ENCODE measurements at places on chromosomes 4 and X.
A peak's percentile ranks its signal among the peaks of the same experiment; 100 is the strongest.

- no peak for DNase-seq
Measured at GRCh38 chrX:12872741-12873140, 5.9 kb downstream of the TLR7 start.

DNA sequence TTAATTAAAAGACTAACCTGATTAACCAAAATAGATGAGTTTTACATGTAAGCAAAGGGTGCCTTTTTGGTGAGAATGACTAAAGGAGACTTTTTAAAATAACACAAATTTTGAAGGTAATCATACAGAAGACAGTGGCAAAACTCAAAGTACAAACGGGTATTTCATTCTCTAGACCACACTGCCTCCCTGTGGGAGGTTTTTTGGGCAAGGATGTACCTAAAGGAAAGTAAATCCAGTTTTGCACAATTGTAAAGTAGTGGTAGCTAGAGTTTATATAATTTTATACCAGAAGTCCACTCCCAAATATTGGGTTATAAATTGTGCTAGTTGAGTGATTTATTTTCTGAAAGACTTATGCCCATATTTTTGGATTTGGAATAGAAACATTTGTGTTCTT lies 201.0 kb downstream of the PAPSS1 start:
- DNase-seq, result no peak

- DNase-seq, result no peak
Measured at GRCh38 chr4:121070696-121071639, 1.4 kb downstream of the NDNF start.

GRCh38 chrX:154409222-154409871 lies at the start of gene DNASE1L1:
TSS of gene DNASE1L1 (minus strand) at chrX:154409254. CDS start at chrX:154405568, 3,686 bp downstream.
- DNase-seq, result no peak

GRCh38 chr4:2510351-2511259 lies 25.8 kb upstream of the FAM193A start:
- no peak for DNase-seq

DNA sequence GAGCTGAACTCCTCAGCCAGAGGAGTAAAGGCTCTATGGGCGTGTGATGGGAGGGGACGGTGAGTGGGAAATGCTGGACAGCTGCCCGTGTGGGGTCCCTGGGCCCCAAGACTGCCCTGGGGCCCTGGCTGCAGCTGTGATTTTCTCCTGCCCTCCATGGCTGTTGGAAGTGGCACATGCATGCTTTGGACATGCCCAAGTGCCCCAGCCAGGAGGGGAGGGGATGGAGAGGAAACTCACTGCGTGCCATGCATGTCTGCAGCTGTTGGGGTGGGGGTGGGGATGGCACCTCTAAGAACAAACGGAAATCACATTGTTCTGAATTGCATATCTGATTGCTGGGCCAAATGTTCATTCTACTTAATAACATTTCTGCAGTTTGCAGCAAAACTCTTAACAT lies 52.4 kb downstream of the MID2 start:
- DNase-seq, result no peak

- DNase-seq, result no peak
Measured at GRCh38 chr4:87270144-87270543, 49.7 kb upstream of the KLHL8 start.

- no peak for DNase-seq
Measured at GRCh38 chrX:67614423-67614822, 70.6 kb downstream of the AR start.

GRCh38 chr4:32135642-32136041 lies 1415.5 kb downstream of the PCDH7 start:
- no peak for DNase-seq

- no peak for DNase-seq
Measured at GRCh38 chr4:128009428-128009827, 44.2 kb downstream of the ABHD18 start.

GRCh38 chrX:48540028-48540375 lies 488 bp downstream of the TBC1D25 start:
- peak; percentile 40 for DNase-seq

GRCh38 chr4:40686081-40686913 lies 56.6 kb upstream of the RBM47 start:
- no peak for DNase-seq

DNA sequence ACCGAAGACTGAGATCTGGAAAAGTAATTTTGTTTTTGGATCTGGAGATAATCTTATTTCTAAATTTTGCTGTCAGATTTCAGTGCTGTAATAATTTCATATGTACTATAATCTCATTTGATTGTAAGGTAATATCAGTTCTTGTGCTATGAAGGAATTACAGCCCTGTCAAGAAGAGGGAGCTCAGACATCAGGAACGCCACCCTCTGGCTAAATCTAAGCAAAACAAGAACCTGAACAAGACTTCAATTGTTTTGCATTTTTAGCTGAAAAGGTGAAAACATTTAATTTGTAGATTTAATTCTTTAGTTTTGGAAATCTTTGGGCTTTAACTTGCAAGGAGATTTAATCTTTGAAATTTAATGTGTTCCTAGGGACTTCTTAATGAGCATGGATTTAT lies 525.4 kb upstream of the HS3ST1 start:
- DNase-seq, result no peak

DNA sequence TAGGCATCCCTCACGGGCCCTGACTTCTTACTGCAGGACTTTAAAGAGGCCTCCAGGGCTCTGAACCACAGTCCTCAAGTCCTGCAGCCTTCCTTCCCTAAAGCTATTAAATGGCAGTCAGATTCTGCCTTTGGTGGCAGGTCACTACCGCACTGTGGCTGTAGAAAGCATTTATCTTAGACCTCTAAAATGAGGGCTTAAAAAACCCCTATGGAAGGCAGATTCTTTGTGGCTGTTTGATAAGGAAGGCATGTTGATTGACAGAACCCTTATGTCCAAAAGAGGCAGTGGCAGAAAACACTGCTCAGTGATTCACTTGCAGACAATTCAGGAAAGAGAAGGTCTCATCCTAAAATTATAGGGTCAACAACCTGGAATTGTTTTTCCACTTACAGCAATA lies 79.2 kb downstream of the FBXL5 start:
- DNase-seq, result no peak

DNA sequence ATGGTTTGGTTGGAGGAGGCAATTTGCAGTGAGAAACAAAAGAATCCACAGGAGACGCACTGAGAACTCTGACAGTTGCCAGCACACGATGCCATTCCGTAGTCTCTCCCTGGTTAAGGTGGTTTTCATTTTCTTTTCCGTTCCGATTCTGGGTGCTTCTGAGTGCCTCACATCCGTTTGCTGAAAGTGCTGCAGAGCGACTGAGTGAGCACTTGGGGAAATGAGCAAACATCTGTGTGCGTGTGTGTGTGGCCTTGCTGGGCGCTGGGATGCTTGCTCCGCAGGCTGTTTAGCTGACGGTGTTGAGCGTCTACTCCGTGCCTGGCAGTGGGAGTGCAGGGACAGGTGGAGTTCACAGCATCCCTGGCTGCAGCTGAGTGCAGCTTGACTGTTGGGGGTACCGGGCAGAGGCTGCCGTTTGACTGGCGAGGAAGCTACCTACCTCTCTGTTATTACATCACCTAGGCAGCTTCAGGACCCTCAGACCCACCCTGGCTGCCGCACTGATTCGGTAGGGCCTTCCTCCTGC lies 49.3 kb downstream of the SORCS2 start:
- no peak for DNase-seq
